Midbrain (tissue), 1 donor: ENCODE measurements at places on chromosomes 7 and 10.
A peak's percentile ranks its signal among the peaks of the same experiment; 100 is the strongest.

GRCh38 chr7:143244321-143244720, 18.9 kb upstream of the GSTK1 start:
- DNase-seq = no peak

DNA sequence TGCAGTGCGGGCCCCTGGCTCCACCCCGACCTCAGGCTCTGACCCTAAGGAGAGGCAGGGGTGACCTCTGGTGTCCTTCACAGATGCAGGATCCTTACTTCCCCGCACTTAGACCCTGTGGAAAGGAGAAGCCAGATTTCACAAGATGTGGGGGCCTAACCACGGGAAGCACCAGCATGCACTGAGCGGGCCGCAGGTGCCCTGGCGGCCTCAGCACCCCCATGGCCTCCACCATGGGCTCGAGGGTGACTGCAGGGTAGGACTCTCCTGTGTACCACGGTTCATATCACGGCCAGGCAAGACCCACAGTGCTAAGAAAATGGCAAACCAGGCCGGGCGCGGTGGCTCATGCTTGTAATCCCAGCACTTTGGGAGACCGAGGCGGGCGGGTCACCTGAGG, 410.0 kb upstream of the FOXK1 start:
- no peak for DNase-seq

DNA sequence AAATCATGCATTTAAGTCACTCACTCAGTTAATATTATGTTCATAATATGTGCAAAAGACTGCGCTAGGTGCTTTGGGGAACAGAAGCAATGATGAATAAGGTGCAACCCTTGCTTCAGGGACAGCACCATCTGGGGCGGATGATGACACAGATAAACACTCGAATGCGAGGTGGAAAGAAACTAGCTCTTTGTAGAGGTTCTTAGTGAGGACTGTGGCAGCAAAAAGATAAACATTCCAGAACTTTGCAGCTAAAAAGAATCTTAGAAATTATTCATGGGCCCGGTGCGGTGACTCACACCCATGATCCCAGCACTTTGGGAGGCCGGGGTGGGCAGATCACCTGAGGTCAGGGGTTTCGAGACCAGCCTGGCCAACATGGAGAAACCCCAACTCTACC, 29.8 kb upstream of the CHST15 start:
- no peak for DNase-seq

- no peak for DNase-seq
Observed at GRCh38 chr10:127997271-127997670, 90.4 kb downstream of the PTPRE start.

- no peak for DNase-seq
Observed at GRCh38 chr10:88385601-88386203, 197.4 kb downstream of the RNLS start.

- peak; percentile 75 for DNase-seq
Observed at GRCh38 chr7:127107601-127108007, 145.1 kb downstream of the GRM8 start.

GRCh38 chr7:122383934-122384333, 79.4 kb upstream of the FEZF1 start:
- no peak for DNase-seq

DNA sequence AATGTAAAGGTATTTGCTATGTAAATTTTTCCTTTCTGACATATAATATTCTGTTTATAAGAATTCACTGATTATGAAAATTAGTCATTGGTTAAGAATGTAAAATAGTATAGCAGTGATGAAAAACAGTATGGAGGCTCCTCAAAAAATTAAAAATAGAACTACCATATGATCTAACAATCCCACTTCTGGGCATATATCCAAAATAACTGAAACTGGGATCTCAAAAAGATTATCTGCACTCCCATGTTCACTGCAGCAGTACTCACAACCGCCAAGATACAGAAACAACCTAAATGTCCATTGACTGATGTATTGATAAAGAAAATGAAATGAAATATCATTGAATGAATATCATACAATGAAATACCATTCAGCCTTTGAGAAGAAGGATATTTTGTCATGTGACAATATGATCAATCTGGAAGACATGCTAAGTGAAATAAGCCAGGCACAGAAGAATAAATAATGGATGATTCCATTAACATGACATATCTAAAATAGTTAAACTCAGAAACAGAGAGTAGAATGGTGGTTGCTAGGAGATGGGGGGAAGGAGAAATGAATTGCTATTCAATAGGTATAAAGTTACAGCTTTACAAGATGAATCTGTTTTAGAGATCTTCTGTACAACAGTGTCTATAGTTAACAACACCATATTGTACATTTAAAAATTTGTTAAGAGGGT, 14.0 kb downstream of the C10orf88 start:
- no peak for DNase-seq

GRCh38 chr7:93375603-93376002, 143.4 kb downstream of the VPS50 start:
- no peak for DNase-seq

DNA sequence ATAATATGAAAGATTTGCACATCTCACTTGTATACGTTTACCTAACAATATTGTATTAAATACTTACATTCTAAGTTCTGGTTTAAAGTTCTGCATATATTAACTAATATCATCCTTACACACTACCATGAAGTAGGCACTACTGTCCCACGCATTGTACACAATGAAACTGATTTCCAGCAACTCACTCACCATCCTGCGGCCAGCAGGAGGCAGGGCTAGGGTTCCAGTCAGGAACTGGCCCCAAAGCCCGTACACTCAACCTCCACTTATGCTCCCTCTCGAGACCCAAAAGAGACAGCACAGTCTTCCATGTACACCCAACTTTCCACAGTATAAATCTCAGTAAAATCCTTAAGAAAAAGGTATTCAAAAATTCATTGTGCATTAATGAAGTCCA, 41.4 kb downstream of the GRID1 start:
- no peak for DNase-seq

DNA sequence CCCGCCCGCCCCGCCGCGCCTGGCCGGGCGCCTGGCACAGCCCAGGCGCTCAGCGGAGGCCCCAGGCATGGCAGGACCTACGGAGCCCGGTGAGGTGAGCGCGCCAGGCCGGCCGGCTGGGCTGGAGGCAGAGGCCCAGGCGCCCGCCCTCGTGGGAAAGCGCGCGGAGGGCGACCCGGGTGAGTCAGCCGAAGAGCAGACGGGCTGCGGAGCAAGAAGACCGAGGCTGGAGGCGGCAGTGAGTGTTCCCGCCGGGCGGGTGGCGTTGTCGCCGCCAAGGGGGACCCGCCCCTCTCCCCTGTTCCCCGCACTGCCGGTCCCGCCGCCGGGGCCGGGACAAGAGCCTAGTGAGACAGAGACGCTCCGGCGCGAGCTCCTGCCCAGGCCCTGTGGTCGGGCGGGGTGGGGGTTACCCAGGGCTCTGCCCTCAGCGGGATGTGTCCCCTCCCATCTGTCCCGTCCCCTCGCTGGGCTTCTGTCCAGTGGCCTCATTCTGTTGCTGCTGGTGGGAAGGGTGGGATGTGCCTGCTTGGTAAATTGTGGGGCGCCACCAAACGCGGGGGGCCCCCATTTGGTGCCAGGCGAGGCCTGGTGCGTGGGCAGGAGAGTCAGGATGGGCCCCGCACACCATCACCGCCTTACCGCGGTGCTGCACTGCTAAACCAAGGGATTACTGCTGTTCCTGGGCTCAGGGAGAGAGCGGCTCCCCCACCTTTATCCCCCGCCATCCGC, 17.0 kb upstream of the NODAL start:
- no peak for DNase-seq

GRCh38 chr10:30999070-30999712, 32.5 kb downstream of the ZNF438 start:
- DNase-seq = no peak

GRCh38 chr7:101453617-101454016, 90.9 kb downstream of the COL26A1 start:
- no peak for DNase-seq

- DNase-seq = no peak
Observed at GRCh38 chr10:95987685-95988426, 55.5 kb upstream of the CCNJ start.

DNA sequence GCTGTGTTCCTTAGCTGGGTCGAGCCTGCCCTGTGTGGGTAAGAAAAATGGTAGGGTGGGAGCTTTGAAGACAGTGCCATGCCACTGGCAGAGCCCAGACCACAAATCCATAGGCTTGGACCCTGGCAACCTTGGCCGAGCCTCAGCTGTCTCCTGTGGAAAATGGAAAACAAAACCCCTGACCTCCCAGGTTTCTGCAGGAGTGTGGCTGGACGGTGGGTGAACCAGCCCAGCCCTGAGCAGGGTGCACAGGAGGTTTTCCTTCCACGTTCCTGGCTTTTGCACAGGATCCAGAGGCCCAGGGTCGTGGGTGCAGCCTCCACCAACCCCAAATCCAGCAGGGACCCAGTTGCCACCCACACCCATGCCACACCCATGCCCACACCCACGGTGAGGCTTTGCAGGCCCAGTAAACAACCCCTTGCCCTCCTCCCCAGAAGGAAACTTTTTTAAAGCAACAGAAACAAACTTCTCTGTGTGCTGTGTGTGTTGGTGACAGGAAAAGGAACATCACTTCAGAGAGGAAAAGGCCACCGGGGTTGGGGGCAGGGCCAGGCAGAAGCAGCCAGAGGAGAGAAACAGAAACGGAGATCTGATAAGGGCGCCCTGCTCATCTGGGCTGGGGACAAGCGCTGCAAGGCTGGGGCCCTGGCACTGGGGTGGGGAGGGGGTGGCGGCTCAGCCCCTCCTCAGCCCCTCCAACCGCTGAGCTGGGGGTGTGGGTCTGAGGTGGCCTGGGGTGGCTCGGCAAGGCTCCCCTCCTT, 20.7 kb upstream of the ZMIZ1 start:
- no peak for DNase-seq

- no peak for DNase-seq
Observed at GRCh38 chr7:96016056-96016586, 243.8 kb downstream of the DYNC1I1 start.

GRCh38 chr10:95248989-95249388, 41.8 kb downstream of the PDLIM1 start:
- DNase-seq = no peak

GRCh38 chr10:44316187-44316921, 68.5 kb downstream of the CXCL12 start:
- no peak for DNase-seq

GRCh38 chr7:1402110-1402790, 57.0 kb downstream of the MICALL2 start:
- DNase-seq = no peak

GRCh38 chr7:90660819-90661218, 64.7 kb downstream of the CDK14 start:
- DNase-seq = no peak
